ENCODE measurements at places on chromosomes 11 and 22. TPM values are rescaled to one million over a fixed set of nuclear protein-coding genes. Genes with fewer than 3 reads are reported as not detected.

- DNase-seq: peak; percentile 1
Measured at GRCh38 chr22:49999063-49999945, 13.3 kb downstream of the IL17REL start.

GRCh38 chr11:106990331-106990730 lies 27.9 kb downstream of the GUCY1A2 start:
- DNase-seq: no peak

- no peak for DNase-seq
Measured at GRCh38 chr11:2251138-2251537, 19.2 kb downstream of the ASCL2 start.

DNA sequence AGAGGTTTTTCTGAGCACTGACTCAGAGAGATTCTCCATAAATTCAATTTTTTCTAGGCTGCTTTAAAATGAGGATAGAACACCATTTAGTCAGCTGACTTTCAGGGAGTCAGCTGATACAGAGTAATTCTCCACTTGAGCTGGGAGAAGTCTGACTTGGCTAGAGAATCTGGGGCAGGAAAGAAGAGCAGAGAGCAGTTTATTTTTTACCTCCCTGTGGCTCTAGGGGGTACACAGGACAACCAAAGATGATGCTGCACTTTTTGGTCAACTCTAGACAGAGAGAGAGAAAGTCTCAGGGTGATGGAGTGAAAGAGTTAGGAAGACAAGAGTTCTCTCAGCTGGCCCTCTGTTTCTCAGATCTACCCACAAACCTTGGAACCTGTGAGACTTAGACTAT lies 67.3 kb upstream of the EED start:
- no peak for DNase-seq

DNA sequence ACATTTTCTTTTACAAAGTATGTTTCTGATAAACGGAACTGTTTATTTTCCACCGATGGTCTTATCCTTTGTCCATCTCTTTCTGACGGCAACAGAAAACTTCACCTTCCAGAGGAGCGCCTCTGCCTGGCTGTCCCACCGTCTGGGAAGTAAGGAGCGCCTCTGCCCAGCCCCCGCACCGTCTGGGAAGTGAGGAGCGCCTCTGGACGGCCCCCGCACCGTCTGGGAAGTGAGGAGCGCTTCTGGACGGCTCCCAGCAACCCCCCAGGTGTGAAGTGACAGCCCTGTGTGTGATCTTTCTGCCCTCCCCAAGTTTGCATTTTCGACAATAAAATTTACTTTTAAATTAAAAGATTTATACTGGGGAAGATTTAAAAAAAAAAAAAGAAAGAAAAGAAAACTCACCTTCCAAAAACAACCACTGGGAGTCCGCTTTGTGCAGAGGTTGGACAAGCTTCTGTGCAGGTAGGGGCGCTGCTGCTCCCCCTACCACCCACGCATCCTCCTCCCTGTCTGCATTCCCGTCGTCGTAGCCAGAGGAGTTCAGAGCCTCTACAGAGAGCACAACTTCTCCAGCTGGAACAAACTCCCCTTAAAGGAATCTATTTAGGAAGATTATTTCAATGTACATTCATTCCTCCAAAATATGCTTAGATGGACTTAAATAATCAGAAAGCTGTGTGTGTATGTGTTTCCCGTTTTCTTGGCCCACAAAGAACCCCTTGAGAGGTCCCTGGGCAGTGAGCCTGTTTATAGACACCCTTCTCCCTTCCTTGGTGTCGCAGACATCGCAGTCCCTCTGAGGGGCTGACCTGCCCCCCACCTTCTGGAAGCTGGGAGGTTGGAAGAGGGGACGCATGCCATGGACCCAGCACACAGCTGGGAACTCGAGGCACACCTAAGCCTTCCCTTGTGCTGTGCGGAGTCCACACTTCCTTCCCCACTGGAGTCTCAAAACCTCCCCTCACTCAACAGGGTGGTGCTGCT lies 849 bp upstream of the APOBEC3B start:
- no peak for DNase-seq

DNA sequence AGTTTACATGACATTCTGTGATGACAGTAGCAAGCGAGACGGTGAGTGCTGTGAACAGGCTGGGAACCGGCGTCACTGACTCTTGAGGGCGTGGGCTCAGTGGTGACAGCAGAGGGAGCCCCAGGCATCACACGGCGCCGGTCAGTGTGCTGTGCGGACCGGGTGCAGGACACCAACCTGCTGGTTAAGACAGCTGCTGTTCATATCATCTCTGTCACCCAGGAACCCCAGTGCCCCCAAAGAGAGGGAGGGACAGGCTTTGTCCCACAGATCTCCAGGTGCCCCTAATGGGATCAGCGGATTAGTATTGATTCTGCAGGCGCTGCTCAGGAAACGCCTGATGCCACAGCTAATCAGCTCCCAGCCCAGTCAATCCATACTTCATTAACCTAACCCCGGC lies 18.4 kb downstream of the B3GAT1 start:
- DNase-seq: no peak

- no peak for DNase-seq
Measured at GRCh38 chr11:109911488-109911887, 181.7 kb upstream of the ZC3H12C start.

- DNase-seq: no peak
Measured at GRCh38 chr11:7307836-7308235, 56.1 kb downstream of the SYT9 start.

DNA sequence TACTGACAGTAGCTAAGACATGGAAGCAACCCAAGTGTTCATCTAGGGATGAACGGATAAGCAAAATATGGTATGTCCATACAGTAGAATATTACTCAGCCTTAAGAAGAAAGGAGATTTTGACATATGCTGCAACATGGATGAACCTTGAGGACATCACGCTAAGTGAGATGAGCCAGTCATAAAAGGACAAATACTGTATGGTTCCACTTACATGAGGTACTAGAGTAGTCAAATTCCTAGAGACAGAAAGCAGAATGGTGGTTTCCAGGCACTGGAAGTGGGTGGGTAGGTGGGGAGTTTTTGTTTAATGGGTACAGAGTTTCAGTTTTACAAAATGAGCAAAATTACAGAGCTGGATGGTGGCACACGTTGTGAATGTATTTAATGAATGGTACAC lies 18.1 kb downstream of the CHST1 start:
- DNase-seq: no peak

DNA sequence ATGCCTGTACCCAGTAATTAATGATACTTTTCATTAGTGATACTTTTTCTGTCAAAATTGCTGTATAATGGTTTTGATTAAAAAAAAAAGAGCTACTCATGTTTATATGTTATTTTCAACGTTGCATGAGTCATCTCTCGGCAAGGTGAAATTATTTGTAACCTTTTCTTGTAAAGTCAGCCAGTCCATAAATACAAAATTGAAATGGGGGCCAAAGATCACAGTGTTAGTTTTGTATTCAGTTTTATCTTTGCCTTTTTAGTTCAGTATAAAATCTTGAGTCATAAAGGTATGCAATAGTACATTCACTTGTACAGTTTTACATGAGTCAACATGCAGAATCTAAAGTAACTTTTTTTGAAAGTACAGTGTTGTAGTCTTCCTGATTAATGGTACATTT lies 4.3 kb downstream of the ARHGEF12 start:
- DNase-seq: no peak

DNA sequence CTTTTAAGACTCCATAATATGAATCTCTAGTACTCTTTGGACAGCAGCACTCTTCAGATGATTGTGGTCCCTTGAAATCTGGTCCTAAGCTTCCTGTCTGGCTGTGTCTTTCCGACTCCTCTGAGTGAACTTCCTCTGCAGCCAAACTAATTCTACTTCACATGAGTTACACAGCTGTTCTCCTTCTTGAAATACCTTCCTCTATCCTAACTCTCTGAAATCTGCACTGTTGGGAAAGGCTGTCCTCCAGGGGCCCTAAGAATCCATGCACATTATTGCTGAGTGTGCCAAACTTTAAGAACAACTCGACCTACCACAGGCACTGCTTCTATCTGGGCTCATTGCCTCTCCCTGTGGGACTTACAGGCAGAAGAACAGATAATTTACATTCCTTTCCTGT lies 217.3 kb upstream of the ARHGAP42 start:
- DNase-seq: no peak

- DNase-seq: no peak
Measured at GRCh38 chr11:65787649-65788622, 1.1 kb downstream of the OVOL1 start.

- no peak for DNase-seq
Measured at GRCh38 chr11:104254347-104254746, 90.4 kb upstream of the PDGFD start.

- DNase-seq: no peak
Measured at GRCh38 chr11:78202733-78203167, 14.0 kb downstream of the USP35 start.

DNA sequence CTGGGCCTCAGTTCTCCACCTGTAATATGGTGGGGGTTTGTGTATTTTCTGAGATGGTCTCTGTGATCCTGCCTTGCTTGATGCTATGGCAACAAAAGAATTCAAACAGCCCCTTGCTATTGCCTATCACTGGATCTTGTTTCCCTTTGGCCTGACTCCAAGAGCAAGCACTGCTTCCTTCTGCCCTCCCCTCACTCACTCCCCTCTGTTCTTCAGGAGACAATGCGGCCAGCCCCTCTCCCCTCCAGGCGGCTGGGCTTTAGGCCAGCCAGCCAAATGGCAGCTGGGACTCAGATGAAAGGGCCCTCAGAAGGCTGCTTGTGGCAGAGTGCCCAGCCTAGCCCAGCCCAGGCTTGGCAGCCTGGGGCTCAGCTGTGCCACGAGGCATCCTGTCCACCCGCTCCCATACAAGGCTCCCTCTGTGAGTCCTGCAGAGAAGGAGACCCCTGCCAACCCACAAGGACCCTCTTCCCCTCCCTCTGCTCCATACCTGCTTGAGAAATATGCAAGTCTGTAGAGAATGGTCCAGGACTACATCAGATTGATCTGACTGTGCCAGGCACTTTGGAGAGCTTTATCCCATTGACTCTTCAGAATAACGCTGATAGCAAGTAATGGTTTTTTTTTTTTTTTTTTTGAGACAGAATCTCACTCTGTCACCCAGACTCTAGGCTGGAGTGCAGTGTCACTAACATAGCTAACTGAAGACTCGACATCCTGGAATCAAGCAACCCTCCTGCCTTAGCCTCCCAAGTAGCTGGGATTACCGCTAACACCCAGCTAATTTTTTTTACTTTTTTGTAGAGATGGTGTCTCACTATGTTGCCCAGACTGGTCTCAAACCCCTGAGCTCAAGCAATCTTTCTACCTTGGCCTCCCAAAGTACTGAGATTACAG lies 7.6 kb upstream of the KCTD14 start:
- no peak for DNase-seq

DNA sequence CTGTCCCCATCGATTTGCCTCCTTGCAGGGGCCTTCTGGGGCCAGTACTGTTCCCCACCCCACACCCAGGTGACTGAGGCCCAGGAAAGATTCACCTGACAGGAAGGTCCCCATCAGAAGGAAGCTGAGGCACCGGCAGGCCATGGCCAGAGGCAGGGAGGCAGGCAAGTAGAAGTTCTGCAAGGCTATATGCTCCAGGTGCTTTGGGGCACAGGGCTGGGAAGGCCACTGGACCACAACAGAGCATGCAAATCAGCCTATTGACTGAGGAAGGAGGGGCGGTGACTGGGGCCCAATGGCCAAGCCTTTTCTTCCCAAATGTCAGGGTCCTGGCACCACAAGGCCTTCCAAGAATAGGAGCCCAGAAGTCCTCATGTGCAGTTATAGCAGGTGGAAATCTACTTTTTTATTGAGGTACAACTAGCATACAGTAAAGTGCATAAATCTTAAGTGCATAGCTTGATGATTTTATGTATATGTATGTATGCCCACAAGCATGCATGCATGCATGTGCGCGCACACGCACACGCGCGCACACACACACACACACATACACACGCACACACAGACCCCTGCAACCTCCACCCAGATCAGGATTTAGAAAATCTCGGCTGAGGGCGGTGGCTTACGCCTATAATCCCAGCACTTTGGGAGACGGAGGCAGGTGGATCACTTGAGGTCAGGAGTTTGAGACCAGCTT lies at the start of gene VPREB3:
Gene VPREB3, minus strand, starts transcription at position 206 of the 700 bp plus-strand sequence. Its CDS starts 62 bp downstream, at position 144.
- DNase-seq: no peak

DNA sequence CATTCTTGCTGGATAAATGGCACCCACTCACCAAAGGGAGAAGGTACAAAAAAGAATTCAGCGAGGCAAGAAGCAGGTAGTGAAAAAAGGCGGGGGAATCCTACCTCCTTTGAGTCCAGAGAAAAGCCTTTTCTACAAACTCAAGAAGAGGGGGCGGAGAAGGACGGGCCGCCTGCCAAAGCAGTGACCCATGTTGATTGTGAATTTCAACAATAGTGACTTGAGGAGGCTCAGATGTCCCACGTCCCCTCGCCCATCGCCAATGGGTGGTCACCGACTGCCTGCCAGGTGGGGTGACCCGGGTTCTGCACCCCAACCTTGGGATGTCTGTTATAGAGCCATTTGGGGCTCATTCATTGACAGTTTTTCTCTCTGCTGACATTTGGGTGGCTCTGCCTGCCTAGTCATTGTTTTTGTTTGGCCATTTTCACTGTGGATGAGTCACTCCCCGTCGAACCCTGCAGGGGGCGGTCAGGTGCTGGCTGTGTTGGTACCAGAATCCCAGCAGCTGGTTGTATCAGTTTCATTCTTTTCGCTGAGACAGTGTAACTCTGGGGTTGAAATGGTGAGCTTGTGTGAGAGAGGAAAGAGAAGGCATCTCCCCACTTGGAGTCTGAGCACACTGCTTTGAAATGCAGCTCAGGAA lies 163.4 kb upstream of the NCAM1 start:
- no peak for DNase-seq

DNA sequence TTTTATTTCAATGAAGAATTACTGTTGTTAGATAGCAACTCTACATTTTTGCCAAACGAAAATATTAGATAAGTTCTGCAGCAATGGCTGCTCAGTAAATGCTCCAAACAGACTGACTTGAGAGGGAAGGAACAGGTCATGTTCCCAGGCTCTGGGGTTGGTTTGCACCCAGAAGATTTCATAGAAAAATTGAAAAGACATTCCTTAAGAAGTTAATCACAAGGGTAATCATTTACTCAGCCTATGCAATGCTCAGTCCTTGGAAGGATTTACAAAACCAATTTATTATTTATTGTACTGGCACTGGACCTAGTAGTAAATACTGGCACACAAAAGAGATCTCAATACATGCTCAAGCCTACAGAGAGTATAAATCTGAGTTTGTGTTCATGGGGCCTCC lies 179.1 kb upstream of the MTNR1B start:
- no peak for DNase-seq

- DNase-seq: no peak
Measured at GRCh38 chr11:26557666-26558065, 14.4 kb downstream of the MUC15 start.

DNA sequence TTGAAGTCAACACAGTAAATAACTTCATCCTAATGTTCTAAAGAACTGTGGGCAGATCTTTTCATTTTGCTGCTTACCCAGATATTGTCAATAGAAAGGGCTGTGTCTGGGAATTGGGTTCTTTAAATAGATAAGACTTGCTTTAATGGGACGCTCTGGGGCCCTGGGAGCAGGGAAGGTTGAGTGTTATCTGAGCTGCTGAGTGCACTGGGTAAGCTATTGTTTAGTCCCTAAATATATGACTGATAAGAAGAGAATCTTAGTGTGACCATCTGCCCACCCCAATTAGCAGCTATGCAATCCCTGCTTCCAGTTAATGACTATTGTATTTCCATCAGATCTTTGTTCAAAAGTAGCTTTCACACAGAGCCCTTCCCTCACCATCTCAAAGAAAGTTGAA lies 44.4 kb downstream of the ARHGAP42 start:
- DNase-seq: no peak

- DNase-seq: no peak
Measured at GRCh38 chr11:75013051-75013450, 24.3 kb downstream of the NEU3 start.

ST14 gene
- 6.9 TPM for total RNA-seq

DERL3 gene
- 2.5 TPM for total RNA-seq

MS4A1 gene
- total RNA-seq: not detected

NXPE2 gene
- not detected for total RNA-seq

MUC6 gene
- total RNA-seq: not detected

MRPL16 gene
- total RNA-seq: 23.6 TPM

Data from thoracic aorta (tissue), 2 donors.